ENCODE measurements at places on chromosomes 11 and 22.
A peak's percentile ranks its signal among the peaks of the same experiment; 100 is the strongest.

- DNase-seq = peak; percentile 89
These were observed 89.8 kb downstream of the RPS6KA4 start for GRCh38 chr11:64448599-64449380.

GRCh38 chr22:16774911-16775500 is 50.2 kb downstream of the XKR3 start:
- no peak for DNase-seq

- no peak for DNase-seq
These were observed 96.0 kb downstream of the ABTB2 start for GRCh38 chr11:34261820-34262219.

GRCh38 chr11:59267736-59268475 is 55.2 kb upstream of the MPEG1 start:
- no peak for DNase-seq

DNA sequence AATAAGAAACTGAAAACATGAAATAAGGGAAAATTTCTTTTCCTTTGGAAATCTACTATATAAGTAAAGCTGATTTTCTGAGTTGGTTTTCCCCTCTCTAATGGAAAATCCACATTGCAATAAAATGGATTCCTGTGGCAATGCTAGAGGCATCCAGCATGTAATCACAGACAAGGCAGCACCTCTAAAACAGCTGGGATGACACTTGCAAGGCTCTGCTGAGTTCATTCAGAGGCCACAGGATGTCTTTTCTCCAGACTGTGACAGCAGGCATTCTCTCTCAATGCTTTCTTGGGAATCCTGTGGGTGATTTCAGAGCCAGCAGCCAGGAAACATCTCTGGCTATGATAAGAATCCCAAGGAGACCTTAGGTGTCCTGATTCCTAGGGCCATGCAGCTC is 201.3 kb upstream of the BLID start:
- DNase-seq = peak; percentile 70

GRCh38 chr11:121810291-121810690 is 305.7 kb downstream of the BLID start:
- DNase-seq = no peak

- no peak for DNase-seq
These were observed 11.5 kb upstream of the BDNF start for GRCh38 chr11:27711725-27712124.

All from femur (tissue), 1 donor.